Activated T-helper 1 cell treated with anti-CD3 and anti-CD28 coated beads, Interleukin-2, amount 50 U/mL, for 16 hours (primary cell): ENCODE measurements at places on chromosomes 4 and X.

GRCh38 chr4:11338956-11339782, 89.5 kb downstream of the HS3ST1 start:
- DNase-seq: no peak

GRCh38 chrX:52262195-52262546, 77.5 kb downstream of the MAGED4 start:
- DNase-seq: no peak

DNA sequence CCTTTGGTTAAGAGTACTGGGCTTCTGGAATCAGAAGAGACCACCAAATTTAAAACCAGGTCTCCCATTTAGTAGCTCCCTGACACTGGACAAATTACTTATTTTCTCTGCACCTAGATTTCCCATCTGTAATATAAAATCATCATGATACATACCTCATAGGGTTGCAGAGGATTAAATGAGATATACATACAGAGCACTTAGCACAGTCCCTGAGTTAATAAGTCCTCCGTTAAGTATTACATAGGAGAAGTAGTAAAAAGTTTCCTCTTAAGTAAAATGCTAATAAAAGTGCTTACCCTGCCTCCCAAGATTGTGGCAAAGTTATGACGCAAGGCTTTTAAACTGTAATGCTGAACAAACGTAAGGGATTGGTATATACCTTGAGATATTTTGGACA, 539 bp upstream of the CHIC1 start:
- no peak for DNase-seq

- no peak for DNase-seq
Observed at GRCh38 chr4:153936121-153936520, 147.2 kb upstream of the SFRP2 start.

DNA sequence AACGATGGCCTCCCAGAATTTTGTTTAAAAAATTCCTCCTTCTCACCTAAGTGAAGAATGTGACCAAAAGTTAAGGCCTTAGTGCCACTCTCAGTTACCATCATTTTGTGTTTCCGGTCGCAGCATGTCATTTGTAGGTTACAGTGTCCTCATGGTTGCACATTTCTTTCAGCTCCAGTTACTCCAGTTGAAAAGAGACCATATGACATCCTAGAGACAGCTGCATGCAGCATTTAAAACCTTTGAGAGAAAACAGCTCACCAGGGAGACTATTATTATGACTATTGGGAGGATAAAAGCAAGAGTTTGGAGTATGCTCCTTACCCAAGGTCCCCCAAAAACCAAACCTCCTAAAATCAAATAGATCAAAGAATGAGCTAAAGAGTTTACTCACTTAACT, 45.8 kb downstream of the MGARP start:
- DNase-seq: no peak

- no peak for DNase-seq
Observed at GRCh38 chr4:3283916-3284315, 8.9 kb upstream of the RGS12 start.

DNA sequence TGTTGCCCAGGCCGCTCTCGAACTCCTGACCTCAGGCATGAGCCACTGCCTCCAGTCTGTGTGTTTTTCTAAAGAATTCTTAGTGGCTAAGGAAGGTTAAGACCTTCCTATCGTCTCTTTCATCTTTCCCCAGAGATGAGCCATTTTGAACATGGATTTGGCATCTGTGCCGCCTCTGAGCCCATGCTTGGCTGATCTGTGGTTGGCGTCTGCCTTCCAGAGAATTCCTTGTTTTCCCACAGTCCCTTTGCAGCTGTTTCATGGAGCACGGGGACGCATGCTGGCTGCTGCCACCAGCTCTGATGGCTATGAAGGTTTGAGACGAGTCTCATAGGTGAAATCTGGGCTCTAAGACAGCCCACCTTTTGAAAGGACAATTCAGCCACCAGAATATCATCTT, 60.4 kb downstream of the SHROOM2 start:
- DNase-seq: no peak

DNA sequence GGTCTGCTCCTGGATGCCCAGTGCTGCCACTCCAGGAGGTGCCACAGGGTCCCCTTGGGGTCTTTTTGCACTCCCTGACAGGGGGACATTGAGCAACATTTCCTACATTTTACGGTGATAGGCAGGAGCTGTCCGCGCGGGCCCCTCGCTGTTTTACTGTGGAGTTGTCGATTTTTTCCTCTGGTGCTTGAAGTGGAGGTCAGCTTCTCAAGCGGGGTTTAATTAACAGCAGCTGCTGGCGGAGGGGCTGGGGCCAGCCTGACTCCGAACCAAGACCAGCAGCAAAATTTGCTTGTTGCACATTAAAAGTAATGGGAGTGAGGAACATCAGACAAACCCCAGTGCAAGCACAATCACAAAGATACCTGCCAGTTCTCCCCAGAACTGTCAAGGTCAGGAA, 13.2 kb upstream of the SH3TC1 start:
- DNase-seq: no peak

GRCh38 chr4:67234296-67234695, 311.0 kb downstream of the CENPC start:
- DNase-seq: no peak

GRCh38 chr4:139844459-139845036, 178.9 kb downstream of the MGST2 start:
- no peak for DNase-seq

DNA sequence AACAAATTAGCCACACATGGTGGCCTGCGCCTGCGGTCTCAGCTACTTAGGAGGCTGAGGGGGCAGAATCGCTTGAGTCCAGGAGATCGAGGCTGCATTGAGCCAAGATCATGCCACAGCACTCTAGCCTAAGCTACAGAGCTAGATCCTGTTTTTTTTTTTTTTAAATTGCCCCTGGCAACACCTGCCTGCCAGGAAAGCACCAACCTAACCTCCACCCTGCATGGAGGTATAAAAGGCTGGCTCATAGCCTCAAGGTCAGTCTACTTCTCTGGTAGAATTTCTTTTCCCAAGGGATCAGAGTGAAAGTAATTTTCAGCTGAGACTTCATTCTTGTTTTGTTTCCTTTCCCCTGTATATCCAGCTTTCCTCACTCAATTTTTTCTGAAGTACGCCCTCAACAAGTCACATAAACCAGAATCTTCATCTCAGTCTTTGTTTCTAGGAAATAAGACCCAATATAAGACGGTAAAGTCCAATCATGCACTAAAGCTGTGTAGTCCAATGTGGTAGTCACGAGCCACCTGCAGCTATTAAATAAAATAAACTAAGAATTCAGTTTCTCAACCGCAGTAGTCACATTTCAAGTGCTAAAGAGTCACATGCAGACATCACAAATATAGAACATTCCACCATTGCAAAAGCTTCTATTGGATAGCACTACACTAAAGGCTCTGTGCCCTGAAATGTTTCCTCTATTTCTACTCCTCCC, 113.3 kb downstream of the HPGD start:
- no peak for DNase-seq

DNA sequence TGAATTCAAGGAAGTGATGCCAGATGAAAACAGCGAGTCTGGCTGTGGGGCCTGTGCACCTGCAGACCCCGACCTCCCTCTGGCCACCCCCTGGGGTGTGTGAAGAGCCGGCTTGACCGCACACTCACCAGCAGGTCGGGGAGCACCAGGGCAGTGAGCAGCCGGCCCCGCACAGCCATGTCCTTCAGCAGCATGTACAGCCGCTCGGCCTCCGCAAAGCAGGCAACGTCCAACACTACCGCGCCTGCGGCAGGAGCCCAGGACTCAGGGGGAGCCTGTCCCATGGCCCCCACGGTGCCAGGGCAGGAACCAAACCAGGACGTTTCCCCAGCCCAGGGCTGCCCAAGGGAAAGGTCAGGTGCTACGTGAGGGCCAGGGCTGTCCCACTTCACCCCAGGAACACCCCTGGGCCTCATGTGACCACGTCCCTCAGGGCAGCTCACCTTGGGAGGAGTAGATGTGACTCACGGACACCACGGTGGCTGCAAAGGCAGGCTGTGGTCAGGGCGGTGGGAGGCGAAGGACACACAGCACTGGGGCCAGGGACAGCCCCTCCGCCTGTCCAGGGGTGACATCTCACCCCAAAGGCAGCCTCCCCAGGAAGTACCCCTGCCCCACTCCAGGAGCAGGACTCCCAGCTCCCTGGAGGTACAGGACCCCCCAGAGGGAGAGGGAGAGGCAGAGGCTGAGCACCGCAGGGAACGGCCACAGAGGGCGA, 8.2 kb downstream of the DGKQ start:
- DNase-seq: no peak

GRCh38 chr4:174503079-174503715, 19.1 kb downstream of the HPGD start:
- DNase-seq: no peak

DNA sequence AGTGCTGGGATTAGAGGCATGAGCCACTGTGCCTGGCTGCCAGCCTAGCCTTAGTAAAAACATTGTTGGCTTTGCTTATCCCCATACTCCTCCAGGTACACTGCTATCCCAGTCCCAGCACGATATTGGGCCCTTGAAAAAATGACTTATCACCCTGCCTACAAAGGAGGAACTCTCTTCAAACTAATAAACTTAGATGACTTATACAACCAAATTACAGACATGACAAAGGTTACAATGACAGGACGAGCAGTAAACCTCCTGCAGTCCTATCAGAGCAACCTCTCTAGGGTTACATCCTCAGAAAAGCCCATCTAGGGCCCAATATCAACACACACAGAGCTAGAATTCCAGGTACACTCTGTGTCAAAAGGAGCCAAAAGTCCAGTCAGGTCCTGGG, 5.7 kb upstream of the HERC5 start:
- DNase-seq: no peak

DNA sequence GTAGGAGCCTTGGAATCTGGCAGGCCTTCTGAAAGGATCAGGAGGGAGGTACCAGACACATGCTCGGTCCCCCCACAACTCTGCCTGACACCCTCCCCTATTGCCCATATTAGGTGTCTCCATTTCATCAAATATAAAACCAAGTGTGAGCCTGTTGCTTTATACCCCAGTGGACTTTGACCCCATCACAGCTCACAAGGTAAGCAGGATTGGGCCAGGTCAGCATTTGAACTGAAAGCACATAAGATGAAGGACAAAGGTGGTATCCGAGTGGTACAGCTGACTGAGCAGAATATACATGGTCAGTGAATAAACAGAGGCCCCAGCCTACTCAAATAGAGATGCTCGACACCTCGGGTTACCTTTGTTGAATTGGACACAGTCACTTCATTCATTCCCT, 20.0 kb downstream of the SLC25A43 start:
- no peak for DNase-seq

DNA sequence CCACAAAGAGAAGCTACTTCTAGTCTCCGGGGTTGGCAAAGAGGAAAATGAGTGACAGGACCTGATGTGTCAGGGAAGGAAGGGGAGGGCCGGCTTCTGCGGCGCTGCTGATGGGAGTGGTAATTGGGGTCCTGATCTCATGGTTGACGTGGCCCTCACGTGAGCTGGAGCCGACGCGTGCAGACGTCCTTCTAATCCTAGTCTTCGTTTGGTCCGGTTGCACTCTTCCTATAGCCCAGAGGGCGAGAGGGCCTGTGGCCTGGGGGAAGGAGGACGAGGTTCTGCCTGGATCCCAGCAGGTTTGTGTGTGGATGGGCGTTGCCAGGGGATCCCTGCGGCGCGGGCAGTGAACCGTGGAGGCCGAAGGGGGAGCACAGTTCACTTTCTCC, at the start of gene ARMCX1:
ARMCX1 (plus strand) TSS at position 186 of the 389 bp plus-strand sequence. CDS start 2,384 bp downstream, outside the sequence.
- DNase-seq: no peak

- no peak for DNase-seq
Observed at GRCh38 chr4:93199492-93199891, 629.1 kb upstream of the ATOH1 start.

GRCh38 chr4:7505116-7505900, 70.6 kb upstream of the PSAPL1 start:
- DNase-seq: no peak

GRCh38 chrX:17377091-17377717, 2.2 kb downstream of the NHS start:
- no peak for DNase-seq

DNA sequence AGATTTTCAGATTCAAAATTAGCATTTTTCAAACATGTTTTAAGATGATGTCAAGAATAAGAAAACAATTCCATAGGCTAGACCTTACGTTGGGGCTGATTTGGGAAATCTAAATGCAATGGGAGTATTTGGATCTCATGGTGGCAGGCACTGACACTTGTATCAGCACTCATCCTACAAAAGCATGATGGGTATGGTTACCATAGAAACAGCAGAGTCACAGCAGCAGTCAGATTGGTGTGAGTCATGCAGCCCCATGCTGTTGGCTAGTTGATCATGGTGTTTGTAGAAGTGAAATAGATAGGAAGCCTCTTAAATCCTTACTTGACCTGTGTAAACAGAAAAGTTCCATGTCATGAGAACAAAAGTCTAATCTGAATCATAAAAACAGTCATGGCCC, 1637.3 kb upstream of the PABPC4L start:
- DNase-seq: no peak

DNA sequence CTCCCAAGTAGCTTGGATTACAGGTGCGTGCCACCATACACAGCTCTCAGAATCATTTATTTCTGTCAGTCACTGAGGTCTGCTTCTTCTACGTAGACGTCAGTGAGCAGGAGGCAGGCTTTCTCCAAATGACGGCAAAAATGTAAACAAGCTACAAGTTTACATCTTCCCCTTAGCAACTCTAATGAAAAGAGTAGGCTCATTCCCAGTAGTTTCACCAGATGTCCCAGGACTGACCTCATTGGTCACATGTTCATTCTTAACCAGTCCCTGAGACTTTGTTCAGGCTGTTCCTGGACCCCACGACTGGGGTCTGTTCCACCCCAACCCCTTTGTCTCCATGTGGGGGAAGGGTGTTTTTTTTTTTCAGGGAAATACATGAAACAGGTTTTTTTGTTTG, 67.1 kb downstream of the TENM3 start:
- no peak for DNase-seq
